NCI-H1092 (cell line): ENCODE measurements at places on chromosomes 16 and 17.

- DNase-seq, result no peak
Observed at GRCh38 chr16:69111216-69111875, 5.9 kb downstream of the HAS3 start.

GRCh38 chr17:55887531-55887930 is 136.7 kb downstream of the PCTP start:
- no peak for DNase-seq

GRCh38 chr16:30942426-30942806 is 6.5 kb upstream of the ORAI3 start:
- DNase-seq, result no peak

DNA sequence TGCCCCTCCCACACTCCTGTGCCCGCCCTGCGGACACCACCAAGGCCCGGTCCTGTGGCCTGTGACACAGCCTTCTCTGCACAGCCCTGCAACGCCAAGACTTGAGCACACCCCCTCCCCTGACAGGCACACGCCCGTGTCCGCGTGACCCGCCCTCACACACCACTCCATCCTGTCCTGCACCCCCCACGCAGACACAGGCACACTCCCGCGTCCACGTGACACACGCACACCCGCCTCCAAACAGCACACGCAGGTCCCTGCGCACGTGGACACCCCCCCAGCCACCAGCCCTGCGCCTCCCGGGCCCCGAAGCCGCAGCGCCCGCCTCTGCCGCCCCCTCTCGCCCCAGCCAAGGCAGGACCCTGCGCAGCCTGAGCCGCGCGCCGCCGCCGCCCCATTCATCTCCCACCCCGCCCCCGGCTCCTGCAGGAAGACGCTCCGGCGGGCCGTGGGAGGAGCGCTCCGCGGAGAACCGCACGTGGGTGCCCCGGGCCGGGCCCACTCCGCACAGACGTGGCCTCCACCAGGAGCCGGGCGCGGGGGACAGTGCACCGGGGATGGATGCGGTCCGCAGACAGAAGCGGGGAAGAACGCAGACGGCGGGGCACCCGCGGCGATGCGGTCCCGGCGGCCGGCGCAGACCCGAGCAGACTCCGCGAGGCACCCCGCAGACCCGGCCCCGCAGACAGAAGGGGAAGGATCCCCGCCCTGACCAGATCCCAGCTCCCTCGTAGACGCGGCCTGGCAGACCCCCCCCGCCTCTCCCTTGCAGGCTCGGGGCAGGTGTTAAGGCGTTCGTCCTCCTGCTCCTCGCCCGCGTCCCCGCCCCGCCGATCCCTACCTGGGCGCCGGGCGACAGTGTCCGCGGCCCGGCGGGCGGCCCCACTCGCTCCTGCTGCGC is 506 bp downstream of the CAMKK1 start:
- no peak for DNase-seq

- no peak for DNase-seq
Observed at GRCh38 chr17:48679385-48680096, 42.8 kb downstream of the PRAC1 start.

DNA sequence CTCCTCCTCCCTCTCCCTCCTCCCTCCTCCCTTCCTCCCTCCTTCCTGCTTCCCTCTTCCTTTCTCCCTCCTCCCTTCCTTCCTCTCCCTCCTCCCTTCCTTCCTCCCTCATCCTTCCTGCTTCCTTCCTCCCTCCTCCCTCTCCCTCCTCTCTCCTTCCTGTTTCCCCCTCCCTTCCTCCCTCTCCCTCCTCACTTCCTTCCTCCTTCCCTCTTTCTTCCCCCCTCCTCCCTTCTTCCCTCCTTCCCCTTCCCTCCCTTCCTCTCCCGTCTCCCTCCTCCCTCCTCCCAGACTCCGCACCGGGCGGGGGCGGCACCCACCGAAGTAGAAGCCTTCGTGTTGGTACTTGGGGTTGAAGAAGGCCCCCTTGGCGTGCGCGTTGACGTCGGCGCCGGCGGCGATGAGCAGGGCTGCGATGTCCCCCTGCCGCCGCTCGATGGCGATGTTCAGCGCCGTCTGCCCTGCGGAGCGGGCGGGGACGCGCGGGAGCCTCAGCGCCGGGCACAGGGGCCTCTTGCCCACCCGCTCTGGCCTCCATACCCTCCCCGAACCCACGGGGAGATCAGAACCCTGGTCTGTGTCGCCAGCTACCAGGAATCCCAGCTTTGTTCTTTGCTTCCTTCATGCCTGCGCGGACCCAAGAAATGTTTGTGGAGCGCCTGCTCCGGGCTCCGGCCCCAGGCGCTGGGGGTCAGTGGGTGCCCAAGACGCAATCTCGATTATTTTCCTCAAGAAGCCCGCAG is 22.2 kb downstream of the TRPV3 start:
- peak; percentile 3 for DNase-seq

DNA sequence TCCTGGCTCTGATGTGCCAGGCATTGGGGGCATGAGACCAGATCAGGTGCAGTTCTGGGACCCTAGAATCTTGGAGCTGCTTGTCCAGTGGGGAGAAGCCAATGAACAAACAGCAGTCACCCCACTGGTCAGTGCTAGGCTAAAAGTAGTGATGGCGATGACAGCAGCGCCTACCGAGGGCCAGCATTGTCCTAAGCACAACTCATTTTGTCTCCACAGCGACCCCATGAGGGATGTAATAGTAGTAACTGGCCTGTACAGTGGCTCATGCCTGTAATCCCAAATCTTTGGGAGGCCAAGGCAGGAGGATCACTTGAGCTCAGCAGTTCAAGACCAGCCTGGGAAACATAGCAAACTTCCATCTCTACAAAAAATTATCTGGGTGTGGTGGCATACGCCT is 6.2 kb downstream of the SMCR8 start:
- DNase-seq, result no peak

DNA sequence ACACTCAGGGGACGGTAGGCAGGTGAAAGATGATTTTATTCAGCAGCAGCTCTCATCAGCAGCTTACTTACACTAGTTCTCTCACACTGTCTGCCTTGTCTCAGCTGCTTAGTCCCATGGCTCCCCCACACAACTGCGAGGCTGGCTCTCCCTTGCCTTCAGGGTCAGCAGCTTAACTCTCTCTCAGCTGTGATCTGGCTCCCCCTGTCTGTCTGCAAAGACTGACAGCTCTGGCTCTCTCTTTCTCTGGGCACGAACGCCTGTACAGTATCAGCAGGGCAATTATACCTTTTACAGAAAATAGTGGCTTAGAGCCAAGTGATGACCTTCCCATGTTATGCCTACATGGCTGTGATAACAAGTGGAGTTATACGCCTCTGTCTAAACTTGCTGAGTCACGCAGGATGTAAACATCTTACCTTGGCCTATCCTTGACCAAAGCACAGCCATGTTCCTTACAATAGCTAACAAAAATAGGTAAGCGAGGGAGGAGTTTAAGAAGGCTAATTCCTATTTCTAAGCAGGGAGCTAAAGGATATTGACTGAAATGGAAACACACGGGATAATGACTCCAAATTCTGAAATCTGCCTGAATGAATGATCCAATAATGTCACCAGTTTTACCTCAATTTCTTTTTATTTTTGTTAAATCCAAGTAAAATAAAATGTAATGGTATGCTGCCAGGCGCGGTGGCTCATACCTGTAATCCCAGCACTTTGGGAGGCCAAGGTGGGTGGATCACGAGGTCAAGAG is 1.1 kb upstream of the NDUFAB1 start:
- no peak for DNase-seq

DNA sequence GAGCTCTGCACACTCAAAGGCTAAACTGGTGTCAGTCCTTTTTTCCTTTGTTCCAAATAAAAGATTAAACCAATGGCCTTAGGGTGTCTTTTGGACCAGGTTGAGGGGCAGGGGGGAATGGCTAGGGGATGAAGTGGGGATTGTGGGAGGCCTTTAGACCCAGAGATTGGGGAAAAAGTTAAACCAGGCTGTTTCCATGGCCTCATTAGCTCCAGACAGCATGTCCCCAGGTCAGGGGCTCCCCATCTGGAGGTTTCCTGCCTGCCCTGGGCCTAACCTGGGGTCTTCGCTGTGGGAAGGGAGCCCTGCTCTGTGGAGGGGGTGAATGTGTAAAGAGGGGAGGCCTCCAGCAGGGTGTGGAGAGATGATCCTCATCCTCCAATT is 10.3 kb downstream of the FKBP10 start:
- DNase-seq, result no peak

DNA sequence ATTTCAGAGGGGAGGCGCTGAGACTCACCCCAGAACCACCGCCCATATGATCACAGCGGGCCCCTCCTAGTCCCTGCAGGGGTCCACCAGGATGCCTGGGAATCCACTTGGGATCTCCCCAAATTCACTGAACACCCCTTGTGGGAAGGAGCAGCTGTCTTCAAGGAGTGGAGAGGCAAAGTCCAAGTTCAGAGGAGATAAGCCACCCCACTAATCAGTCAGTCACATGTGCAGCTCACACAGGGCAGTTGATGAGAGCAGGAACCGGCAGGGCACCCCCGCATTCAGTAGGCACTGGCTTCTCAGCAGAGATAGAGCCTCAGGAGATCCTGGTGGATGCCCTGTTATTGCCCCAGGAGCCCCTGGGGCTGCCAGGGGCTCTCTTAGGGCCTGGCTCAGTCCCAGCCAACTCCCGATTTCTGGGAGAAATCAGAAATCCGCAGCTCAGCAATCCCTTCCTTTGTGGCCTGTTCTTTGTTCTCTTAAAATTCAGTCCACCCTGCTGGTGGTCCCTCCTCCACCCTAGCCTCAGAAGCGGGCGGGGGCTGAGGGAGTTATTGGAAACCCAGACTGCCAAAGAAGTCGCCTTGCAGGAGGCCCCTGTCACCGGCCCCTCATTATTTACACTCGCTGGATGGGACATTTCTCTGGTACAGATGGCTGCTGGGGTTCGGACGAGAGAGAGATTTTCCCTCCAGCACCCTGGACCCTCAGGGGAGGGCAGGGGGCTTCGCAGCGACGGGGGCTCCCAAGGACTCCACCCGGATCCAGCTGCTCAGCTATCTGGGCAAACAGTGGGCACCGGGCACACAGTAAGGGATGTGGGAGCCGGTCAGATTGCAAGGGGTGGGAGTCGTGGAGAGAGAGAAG is 1.8 kb downstream of the CDC42EP4 start:
- no peak for DNase-seq
